Nephron progenitor cell (in vitro differentiated cells): ENCODE measurements at places on chromosomes 2 and 18.

- peak overlapping the region; percentile 74 for H3K27ac ChIP-seq
- DNase-seq = no peak
- H3K27me3 ChIP-seq = no peaks in the 10 kb centered on the region
- H3K36me3 ChIP-seq = peaks cover 45% of the 10 kb centered on the region
- H3K4me3 ChIP-seq = no peak overlapping the region
These were observed 14.4 kb downstream of the CCNT2 start for GRCh38 chr2:134932864-134933526.

DNA sequence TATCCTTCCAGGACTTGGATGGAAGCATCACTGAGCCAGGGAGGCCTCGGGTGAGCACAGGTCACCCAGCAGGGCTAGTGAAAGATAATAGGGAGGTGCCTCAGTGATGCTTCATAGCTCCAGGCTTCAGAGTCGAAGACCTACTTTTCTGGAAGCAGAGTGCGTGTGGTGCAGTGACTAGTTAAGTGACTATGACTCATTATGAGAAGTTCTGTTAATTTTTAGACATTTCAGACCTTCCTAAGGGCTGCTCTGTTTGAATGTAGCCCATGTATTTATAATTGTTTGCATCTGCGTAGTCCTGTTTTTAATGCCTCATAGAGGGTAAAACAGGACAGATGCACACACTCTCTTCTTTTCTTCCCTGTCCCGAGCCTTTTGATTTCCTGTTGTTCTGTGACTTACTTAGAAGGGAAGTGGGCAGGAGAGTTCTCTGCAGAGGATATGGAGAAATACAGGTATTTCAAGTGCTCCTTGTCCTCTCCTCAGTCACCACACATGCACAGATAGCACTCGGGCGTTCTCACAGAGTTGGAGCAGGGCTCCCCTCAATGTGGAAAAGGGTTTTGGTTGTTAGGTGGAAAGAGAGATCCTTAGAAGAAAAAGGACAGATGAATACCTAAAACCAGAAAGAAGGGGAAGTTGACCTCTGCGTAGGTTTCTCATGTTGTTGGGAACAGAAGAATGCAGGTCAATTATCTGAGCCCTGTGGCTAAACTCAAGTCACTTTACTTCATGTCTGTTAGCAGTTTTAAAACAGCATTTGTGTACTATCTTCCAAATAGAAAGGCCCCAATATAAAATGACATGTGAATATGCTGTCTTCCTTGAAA is 34.7 kb downstream of the RALB start:
- H3K4me1 ChIP-seq = no peaks in the 10 kb centered on the region
- H3K4me3 ChIP-seq = no peak overlapping the region
- peaks cover 33% of the 10 kb centered on the region for H3K36me3 ChIP-seq
- no peak for DNase-seq

GRCh38 chr2:188788621-188789020 is 185.6 kb upstream of the COL3A1 start:
- peaks cover 22% of the 10 kb centered on the region for H3K4me1 ChIP-seq
- peaks cover 5% of the 10 kb centered on the region for H3K27me3 ChIP-seq
- no peak for DNase-seq
- H3K27ac ChIP-seq = no peak overlapping the region
- H3K4me3 ChIP-seq = no peak overlapping the region
- H3K36me3 ChIP-seq = no peaks in the 10 kb centered on the region

DNA sequence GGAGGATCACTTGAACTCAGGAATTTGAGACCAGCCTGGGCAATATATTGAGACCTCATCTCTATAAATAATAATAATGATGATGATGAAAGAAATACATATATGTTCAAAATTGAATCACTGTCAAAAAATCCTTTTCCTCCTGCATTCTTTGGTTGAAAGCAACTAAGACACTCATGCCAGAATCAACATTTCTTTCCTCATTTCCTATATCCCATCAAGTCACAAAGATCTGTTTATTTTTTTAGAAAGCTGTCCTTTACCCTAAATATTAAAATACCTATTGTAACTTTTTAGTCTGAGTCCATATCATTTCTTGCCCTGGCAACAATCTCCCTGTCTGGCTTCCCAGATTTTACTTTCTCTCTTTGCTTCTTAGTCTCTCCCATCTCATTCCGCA is 31.8 kb upstream of the PPP4R3B start:
- peaks cover 72% of the 10 kb centered on the region for H3K36me3 ChIP-seq
- H3K4me3 ChIP-seq = no peak overlapping the region
- DNase-seq = no peak
- H3K27me3 ChIP-seq = no peaks in the 10 kb centered on the region
